ENCODE measurements at places on chromosomes 11 and 22.
A peak's percentile ranks its signal among the peaks of the same experiment; 100 is the strongest.

DNA sequence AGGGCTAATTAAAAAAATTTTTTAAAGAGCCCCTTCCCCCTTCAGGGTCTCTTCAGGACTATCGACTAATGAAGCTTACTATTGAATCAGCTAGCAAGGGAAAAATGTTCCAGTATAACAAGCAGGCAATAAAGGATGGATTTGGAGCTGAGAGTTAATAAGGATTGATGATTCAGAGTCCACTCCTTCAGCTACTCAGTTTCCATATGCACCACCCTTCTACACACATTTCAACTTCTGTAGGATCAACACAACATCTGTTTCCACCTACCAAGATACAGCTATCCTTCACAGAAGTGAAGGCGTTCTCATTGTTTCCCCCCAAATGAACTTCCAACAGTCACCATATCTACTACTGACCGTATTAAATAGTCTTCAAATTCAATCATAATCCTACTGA, 6.6 kb upstream of the ALKBH3 start:
- no peak for DNase-seq

DNA sequence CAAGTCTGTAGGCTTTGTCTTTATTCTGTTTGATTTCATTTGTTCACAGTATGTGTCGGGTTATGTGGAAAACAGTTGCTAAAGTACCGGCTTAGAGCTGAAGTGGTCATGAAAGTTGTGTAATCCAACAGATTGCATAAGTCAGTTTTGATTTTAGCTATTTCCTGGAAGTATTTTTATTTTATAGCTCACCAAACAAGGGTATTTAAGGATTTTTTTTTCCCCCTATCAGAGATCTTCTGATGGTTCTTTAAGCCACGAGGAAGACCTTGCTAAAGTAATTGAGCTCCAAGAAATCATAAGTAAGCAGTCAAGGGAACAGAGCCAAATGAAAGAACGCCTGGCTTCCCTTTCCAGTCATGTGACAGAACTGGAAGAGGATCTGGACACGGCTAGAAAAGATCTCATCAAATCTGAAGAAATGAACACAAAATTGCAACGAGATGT, 55.9 kb downstream of the PPFIA1 start:
- DNase-seq = no peak

- no peak for DNase-seq
These were observed 438.9 kb downstream of the TBC1D22A start for GRCh38 chr22:47201186-47201995.

DNA sequence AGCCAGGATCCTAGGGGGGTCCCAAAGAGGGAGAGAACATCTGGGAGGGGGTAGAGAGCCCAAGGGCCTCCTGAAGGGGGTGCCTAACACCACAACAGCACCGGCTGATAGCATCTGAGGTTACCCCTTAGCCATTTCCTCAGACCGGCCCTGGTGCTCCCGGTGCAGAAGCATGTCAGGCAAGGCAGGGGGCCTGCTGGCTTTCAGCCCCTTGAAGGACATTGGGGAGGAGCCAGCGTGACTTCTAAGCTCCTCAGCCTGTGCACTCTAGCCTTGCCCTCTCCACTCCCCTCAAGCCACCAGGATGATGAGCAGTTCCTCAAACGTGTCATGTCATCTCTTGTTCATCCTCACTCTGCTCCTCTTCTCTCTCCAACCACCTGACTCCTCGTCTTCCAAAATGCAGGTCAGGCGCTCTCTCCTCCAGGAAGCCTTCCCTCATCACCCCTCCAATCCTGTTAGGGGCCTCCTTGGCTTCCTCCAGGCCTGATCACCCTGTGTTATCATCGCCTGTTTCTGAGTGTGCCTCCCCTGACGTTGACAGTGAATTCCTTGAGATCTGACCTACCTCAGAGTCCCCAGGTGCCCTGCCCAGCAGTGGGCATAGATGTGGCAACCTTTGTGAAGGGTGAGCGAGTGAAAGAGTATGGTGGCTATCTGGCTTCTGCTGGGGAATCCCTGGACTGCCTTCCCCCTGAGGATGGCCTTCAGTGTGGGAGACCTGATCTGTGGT, 6.1 kb downstream of the P2RY2 start:
- DNase-seq = no peak

- no peak for DNase-seq
These were observed 62.0 kb upstream of the UCP3 start for GRCh38 chr11:74070723-74071492.

- DNase-seq = peak; percentile 82
These were observed 62.6 kb upstream of the PTPRJ start for GRCh38 chr11:47917599-47918369.

- DNase-seq = peak; percentile 80
These were observed 24.0 kb upstream of the SMIM38 start for GRCh38 chr11:69131644-69132300.

DNA sequence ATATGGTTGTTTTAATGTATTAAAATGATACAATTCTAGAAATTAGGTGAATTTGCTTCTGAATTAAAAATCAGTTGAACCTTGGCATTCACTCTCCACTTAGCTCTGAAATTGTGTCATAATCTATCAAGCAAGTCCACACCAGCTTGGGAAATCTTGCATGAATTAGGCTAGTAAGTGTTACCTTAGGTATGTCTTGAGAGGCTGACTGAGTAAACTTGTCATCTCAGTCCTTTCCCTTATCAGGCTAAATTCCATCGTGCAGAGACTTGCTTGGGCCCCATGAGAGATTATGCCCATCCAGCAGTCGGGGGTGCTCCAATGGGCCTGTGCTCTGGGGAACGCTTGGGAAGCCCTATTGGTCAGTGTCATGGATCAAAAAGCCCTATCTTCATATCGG, 33.9 kb upstream of the ST14 start:
- DNase-seq = no peak

- no peak for DNase-seq
These were observed 9.8 kb downstream of the KCNJ11 start for GRCh38 chr11:17378655-17379054.

- no peak for DNase-seq
These were observed 66.7 kb upstream of the PPARA start for GRCh38 chr22:46083383-46084350.

- no peak for DNase-seq
These were observed 66.8 kb downstream of the ZC3H12C start for GRCh38 chr11:110160016-110160415.

DNA sequence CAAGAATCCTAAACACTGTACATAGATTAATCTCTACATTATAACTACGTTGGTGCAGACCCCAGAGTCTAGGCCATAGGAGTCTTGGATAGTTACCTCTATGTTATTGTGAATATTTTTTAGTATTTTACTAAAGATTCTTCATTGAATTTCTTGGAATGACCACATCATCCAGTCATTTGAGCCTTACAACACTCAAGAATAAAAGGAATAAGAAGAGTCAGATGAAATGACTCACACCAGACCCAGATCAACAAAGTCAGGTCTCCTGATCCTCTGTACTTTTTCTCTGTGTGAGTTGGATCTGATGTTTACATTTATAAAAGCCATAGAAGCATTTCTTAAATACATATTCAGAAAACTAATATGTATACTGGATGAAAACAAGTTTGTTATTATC, 179.2 kb upstream of the ARHGAP20 start:
- peak; percentile 9 for DNase-seq

DNA sequence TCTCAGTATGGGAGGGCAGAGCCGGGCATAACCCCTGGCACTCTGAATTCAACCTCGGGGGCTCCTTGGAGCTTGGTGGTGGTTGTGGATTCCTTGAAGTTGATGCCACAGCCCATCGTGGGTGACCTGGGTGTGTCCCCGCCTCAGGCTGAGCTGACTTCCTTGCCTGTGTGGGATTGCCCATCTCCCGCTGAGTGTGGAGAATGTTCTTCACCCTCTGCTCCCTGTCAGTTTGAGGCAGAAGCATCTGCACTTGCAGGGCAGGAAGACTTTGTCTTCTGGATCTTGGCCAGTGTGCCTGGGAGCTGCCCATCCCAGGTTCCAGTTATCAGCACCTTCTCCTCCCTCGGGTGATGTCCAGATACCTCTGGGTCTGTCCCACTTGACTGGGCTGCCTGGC, 25.3 kb downstream of the CD82 start:
- no peak for DNase-seq

DNA sequence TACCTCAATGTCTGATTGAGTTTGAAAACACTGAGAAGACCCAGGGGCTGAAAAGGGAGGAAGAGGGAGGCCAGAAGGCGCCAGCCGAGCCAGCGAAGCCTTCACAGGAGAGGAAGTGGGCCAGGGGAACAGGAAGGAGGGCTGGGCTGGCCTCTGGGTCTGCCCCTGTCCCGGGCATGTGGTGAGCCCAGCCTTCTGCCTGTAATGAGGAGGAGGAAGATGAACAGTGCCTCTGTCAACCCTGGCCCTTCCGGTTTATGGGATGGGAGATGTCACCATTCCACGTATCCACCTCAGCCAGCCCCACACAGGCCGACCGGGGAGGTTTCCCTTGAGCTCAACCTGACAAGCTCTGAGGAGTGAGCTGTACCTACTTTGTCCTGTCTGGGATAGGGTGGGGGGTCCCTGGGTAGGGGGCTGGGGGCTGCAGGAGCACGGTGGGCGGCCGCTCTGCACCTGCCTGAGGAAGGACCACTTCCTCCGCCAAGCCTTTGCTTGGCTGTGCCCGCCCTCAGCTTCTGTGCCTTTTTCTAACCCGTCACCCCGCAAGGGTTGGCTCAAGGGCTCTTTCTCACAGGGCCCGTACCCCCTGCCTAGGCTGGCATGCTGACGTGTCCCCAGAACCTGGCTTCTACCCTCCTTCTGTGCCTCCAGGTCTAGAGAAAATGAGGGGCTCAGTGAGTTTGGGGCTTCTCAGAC, 2.0 kb downstream of the PARVG start:
- DNase-seq = no peak

DNA sequence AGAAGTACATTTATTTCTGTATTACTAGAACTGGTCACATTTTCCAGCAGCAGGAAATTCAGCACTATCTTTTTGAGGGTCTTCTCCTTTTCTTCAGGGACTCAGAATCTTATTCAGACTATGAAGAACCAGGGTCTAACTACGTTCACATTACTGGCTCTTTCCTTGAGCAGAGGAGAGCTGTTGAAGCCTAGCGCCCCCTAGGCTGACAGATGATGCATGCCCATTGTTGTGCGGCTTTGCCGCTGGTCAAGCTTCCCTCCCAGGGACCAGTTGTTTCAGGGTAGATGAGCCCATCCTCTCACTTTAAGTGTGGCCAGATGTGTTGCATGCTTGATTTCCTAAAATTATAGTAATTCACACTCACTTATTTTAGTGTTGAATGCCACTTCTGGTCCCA, 168.2 kb upstream of the PDGFD start:
- DNase-seq = no peak

DNA sequence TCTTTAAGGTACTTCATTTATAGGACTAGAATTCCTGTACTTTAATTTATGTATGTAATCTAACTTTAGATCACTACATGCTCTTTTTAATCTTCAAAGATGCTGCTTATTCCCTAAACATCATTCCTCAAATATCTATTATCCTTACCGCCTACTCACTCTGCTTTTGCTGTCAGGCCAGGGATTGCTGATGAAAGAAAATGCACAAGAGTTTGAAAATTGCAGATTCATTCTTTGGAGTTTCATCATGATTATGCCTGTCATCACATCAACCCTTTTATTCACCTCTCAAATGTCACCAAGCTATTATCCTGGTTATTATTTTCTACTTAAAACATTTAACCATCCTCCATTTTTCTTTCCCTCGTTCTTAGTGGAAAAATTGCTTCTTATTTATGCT, 802.7 kb downstream of the METTL15 start:
- DNase-seq = no peak

GRCh38 chr11:108870373-108871020, 205.6 kb downstream of the DDX10 start:
- no peak for DNase-seq

DNA sequence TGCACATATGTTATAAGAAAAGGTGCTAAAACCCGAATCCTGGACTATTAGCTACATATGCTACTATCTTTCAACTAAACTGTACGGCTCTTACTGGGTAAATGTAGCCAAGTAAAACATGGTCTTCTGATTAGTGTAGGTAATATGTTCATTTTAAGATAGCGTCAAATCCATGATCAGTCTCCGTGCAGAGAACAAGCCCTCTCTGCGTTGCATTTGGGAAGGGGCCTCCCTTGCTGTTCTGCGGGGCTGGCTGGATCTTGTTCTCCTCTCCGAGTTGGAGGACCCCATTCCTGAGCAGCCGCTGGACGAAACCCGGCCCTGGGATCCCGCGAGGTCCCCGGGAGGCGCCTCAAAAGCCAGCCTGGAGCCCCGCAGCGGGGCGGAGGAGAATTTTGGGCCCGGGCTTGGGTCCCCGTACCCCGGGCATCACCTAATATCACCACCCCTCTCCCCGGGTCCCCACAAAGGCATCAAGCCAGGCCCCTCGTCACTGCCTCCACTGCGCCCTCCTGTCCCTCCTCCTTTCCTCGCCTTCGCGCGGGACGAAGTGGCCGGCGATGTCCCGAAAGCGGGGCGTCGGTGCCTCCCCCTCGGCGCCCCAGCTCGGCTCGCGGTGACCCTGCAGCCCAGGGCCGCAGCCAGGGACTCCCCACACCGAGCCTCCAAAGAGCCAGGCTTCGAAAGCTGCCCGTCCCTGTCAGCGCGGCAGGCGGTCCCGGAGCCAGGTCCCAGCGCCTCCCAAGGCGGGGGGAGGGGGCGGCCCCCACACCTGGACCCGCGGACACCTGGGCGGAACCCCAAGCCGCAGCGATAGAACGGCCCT, 54.5 kb upstream of the FBXO3 start:
- no peak for DNase-seq

DNA sequence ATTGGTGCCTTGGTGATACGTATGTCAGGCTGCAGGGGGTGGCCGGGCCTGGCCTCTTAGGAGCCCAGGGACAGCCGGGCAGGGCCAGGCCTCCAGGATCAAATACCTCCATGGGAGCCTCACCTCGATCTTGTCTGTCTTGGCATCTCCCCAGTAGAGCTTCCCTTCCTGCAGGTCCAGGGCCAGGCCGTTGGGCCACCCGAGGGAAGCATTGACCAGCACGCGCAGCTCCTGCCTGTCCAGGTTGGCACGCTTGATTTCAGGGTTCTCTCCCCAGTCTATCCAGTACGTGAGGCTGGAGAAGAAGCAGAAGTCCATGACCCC, 137.7 kb downstream of the CRYBB2 start:
- no peak for DNase-seq

- DNase-seq = peak; percentile 88
These were observed 577 bp upstream of the DKK3 start for GRCh38 chr11:12008790-12009616.

DNA sequence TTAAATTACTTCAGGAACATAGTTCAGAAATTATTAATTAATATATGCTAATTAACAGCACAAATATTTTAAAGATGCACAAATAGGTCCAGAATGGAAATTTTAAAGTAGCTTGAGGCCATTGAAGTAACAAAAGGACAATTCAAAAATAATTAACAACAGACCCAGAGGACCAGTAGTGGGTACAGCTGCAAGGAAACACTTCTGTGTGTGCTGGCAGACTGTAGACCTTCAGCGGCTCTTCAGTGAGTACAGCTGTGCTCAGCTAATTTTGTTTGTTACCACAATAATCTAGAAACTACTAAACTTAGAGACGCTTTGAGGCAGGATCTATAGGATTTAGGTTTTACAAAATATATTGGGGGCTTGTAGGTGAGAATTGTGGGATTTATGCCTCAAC, 103.8 kb downstream of the GRIA4 start:
- no peak for DNase-seq
